ENCODE measurements at places on chromosomes 5 and 9.
A peak's percentile ranks its signal among the peaks of the same experiment; 100 is the strongest.

- DNase-seq: no peak
Observed at GRCh38 chr5:1527533-1528205, 3.9 kb upstream of the LPCAT1 start.

GRCh38 chr9:105858877-105859276 is 164.5 kb downstream of the TMEM38B start:
- peak; percentile 38 for DNase-seq

DNA sequence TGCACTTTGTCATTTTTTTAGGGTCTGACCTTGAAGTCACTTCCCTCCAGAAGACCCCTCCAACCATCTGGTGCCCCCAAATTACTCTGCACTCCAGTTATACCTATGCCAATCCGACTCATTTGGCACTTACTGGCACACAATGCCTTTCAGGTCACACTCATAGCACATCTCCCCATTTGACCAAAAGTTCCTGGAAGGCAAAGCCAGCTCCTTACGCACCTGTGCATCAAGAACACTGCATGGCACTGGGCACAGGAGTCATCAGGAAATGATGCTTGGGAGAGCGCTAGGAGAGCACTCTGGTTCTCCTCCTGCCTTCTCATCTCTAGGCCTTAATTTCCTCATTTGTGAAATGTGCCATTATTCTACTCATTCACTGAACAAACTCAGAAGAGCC is 2.9 kb downstream of the TNIP1 start:
- no peak for DNase-seq

- DNase-seq: no peak
Observed at GRCh38 chr9:106693558-106693957, 169.4 kb upstream of the ZNF462 start.

GRCh38 chr5:41851116-41851515 is 19.1 kb downstream of the OXCT1 start:
- DNase-seq: no peak

- DNase-seq: no peak
Observed at GRCh38 chr9:17632994-17633393, 54.1 kb downstream of the SH3GL2 start.
